ENCODE measurements at places on chromosomes 3 and 15.
A peak's percentile ranks its signal among the peaks of the same experiment; 100 is the strongest.

- DNase-seq: no peak
These were observed 36.7 kb upstream of the BDH1 start for GRCh38 chr3:197592361-197593045.

DNA sequence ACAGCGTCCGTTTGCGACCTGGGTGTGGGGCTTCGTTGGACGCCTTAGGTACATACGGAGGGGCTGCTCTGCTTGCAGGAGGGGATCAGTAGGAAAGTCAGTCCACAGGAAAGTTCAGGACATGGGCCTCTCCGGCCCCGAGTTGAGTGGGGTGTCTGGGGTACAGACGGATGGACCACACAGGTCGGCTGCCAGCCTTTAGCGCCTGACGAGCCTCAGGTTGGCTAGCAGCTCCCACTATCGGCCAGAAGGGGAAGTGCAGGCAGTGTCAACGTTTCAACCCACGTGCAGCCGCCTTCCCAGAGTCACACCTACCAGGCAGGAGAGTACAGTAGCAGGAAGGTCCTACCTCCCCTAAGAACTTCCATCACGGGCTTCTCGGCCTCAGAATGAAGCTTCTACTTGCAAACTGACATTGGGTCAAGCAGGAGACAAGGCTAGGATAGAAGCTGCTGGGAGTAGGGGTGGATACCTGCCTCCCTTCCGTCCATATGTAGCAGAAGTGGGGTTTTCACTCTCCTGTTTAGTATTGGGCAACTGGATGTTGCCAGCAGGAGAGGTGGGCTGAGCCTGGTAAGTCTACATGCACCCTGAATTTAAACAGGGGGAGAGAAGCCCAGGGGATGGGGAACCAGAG lies 1.8 kb upstream of the SCN5A start:
- no peak for DNase-seq

- DNase-seq: no peak
These were observed 531.0 kb upstream of the NR2F2 start for GRCh38 chr15:95799286-95800200.

- no peak for DNase-seq
These were observed 51.0 kb upstream of the EIF5A2 start for GRCh38 chr3:170959457-170959856.

- no peak for DNase-seq
These were observed 31.8 kb upstream of the FSIP1 start for GRCh38 chr15:39814489-39814888.

- DNase-seq: no peak
These were observed 367.3 kb downstream of the NAALADL2 start for GRCh38 chr3:175226444-175226843.

GRCh38 chr15:51846463-51847230 lies 17.2 kb downstream of the TMOD3 start:
- DNase-seq: no peak

DNA sequence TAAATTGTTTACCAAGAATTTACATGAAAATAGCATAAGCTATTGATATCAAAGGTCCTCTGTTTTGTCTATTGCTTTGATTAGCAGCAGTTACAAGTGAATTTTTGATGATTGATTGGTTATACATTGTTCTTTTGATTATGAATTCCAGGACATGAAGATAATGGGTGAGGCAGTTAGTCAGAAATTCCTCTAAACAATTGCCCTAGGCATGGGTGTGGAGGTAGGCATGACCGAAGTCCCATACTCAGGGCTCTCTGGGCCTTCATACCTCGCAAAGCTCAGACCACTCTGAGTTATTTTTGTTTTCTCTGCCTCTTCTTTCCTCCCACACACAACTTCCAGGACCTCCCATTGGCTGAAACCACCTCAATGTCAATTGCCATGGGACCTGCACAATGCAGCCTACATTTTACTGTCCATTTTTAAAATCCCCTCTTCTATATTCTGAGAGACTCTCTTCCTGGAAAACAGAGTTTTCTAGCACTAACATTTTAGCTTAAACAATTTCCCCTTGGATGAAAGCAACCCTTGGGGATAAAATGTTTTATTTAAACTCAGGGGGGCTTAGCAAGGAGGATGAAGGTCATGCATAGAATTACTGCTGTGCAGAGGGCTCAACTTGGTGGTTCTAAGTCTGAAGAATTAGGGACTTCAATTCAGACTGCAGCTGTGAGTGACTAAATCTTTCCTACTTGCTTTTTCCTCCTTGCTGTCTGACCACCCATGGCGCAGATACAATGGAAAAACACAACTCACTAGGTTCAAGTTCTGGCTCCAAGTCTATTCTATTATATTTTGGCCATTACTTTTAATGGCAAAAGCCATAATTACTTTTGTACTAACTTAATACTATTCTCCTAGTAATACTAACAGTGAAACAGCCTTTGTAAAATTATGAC lies 594.8 kb downstream of the NTRK3 start:
- DNase-seq: no peak

DNA sequence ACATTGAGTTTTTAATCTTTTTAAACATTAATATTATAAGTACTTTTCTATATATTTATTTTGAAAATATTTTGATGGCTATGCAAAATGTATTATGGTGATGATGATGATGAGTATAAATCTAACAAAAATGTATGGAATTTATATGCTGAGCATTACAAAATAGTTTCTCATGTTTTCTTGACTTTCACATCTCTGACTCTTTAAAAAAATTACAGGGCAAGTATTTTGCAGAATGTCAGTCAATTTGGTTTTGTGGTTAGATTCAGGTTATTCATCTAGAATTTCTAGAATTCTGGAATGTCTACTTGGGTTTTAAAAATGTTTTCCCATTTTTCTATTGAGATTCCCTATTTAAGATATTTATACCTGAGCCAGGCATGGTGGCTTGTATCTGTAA lies 41.7 kb upstream of the ANP32A start:
- no peak for DNase-seq

GRCh38 chr3:65814845-65815578 lies 223.7 kb downstream of the MAGI1 start:
- DNase-seq: no peak

GRCh38 chr3:52025453-52025852 lies 29.8 kb upstream of the RPL29 start:
- no peak for DNase-seq

DNA sequence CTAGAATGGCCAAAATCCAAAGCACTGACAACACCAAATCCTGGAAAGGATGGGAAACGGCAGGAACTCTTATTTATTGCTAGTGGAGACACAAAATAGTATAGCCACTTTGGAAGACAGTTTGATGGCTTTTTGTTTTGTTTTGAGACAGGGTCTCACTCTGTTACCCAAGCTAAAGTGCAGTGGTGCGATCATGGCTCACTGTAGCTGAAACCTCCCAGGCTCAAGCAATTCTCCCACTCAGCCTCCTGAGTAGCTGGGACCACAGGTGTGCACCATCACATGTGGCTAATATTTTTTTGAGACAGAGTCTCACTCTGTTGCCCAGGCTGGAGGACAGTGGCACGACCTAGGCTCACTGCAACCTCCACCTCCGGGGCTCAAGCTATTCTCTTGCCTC lies 27.3 kb upstream of the GPR160 start:
- no peak for DNase-seq

- no peak for DNase-seq
These were observed 67.8 kb upstream of the SIAH2 start for GRCh38 chr3:150830745-150831144.

GRCh38 chr3:108004647-108005046 lies 86.2 kb downstream of the CD47 start:
- DNase-seq: no peak

- DNase-seq: no peak
These were observed 112.4 kb downstream of the FRMD5 start for GRCh38 chr15:44082558-44083157.

- no peak for DNase-seq
These were observed 101.4 kb upstream of the LRIG1 start for GRCh38 chr3:66602237-66602636.

DNA sequence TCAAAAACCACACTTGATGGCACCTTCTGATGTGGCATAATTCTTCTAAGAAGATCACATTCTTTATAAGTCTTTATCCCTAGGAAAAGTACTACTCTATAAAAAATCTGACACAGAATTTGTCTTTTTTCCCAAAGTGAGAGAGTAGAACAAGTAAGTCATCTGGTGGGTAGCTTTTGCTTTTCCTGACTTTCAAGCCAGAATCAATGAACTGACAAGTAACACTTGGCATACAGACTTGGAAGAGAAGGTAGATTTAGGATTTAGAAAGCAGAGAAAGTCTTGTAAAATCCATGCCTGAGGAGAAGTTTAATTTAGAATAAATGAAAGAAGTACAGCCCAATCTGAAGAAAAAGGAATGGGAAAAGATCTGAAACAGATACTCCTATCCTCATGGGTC lies 66.6 kb upstream of the TUSC7 start:
- DNase-seq: no peak

DNA sequence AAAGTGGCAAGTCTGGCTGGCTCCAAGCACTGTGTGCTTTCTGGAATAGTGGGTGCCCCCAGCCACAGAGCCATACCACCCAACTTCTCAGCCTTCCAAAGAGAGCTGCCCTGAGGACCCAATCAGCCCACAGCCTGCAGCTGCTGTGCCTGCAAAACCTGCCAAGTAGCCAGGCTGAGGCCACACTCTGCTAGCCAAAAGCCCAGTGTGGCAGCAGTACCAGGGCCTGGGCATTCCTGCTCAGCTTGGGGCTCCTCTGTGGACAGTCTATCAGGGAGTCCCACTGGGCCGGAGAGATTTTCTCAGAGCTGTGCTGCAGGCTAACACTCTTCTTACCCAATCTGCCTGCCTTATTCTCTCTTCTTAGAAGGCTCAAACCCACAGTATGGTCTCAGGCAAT lies 136.5 kb downstream of the TPRA1 start:
- peak; percentile 33 for DNase-seq

DNA sequence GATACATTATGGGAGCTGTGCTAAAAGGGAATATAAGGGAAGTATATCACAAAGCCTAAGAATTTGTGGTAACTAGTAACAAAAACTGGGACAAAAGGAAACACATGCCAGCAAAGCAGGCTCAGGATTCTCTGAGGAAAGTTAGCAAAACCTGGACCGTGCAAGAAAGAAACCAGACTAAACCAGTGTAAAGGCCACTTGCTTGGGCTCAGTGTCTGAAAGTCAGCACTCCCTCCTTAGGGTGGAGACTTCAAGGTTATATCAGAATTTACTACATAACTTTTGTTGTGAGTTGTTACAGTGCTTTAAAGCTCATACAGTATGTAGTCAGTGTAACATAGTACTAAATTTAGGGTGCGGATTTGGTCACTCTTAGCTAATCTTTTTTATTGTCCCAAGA lies 269.9 kb upstream of the GADL1 start:
- DNase-seq: no peak

- no peak for DNase-seq
These were observed 215.0 kb upstream of the THBS1 start for GRCh38 chr15:39365873-39366272.

- DNase-seq: no peak
These were observed 12.6 kb upstream of the GOLGA6L7 start for GRCh38 chr15:28861031-28861534.

GRCh38 chr3:114496021-114496434 lies 202.2 kb downstream of the TIGIT start:
- no peak for DNase-seq

GRCh38 chr3:46997453-46998091 lies 18.1 kb downstream of the NBEAL2 start:
- DNase-seq: no peak

DNA sequence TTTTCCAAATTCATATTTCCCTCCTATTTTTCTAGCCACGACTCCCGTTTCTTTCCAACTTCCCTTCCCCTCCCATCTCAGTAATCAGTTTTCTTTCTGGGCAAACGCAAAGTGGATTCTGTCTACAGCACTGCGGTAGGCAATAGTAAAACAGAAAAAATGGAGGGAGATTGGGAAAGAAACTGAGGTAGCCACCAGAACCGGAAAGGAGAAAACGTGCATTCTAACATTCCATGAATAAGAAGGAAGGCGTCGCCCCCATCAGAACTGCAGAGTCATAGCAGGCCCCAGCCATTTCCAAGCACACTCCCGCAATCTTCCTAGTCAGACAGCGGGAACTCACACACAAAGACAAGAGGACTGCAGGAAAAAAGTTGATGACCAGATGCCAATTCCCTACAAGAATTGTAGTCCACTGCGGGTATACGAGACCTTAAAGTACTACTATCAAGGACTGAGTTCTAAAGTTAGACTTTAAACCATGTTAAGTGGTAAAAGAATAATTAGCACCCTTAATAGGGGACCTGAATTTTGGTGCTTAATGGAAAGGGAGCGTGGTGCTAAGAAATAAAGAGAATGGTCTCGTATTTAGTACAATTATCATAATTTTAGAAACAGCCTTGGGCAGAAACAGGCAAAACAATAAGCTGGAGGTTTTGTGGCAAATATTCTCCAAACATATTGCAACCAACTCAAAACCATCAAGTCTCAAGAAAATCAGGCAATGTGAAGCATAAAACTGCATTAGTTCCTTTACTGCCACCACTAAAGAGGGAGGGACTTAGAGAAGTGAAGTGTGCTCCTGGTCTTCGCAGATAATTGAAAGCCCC lies 1.4 kb downstream of the PFN2 start:
- no peak for DNase-seq

GRCh38 chr3:41488501-41488900 lies 289.2 kb downstream of the CTNNB1 start:
- DNase-seq: no peak

GRCh38 chr15:36797128-36797527 lies 217.7 kb downstream of the CDIN1 start:
- no peak for DNase-seq

DNA sequence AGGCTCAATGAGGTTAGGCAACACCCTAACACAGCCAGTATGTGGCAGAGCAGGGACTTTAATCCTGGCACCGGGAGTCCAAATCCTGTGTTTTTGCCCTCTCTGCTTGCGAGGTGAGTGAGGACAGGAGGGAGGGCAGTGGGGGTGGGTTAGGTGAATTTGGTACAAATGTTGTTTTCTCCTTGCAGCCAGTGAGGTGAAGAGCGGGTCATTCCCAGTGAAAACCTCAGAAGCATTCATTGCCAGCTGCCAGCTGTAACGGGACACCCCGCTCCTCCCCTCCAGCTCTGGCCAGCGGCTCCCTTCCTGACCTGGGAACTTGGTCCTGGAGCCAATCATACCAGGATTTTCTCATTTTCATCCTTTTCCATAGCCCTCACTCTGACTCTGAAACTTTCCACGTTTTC lies 45.7 kb upstream of the RAB6B start:
- DNase-seq: no peak

DNA sequence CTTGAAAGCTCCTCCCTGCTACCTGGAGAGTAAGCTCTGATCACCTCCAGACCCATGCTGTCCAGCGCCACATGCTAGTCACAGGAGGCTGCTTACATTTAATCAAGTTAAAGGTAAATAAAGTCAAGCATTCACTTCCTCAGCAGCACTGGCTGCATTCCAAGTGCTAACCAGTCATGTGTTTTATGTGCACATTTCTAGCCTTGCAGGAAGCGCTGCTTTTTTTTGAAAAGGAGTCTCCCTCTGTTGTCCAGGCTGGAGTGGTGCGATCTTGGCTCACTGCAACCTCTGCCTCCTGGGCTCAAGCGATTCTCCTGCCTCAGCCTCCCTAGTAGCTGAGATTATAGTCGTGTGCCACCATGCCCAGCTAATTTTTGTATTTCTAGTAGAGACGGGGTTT lies 279.2 kb downstream of the GABRG3 start:
- DNase-seq: no peak

Data from mesothelial cell of epicardium (in vitro differentiated cells).